ENCODE measurements at places on chromosomes 7 and 10. TPM values are rescaled to one million over a fixed set of nuclear protein-coding genes. Genes with fewer than 3 reads are reported as not detected.

C10orf95 gene
- total RNA-seq = 5.7 TPM

FGL2 gene
- total RNA-seq = 33.0 TPM

DNA sequence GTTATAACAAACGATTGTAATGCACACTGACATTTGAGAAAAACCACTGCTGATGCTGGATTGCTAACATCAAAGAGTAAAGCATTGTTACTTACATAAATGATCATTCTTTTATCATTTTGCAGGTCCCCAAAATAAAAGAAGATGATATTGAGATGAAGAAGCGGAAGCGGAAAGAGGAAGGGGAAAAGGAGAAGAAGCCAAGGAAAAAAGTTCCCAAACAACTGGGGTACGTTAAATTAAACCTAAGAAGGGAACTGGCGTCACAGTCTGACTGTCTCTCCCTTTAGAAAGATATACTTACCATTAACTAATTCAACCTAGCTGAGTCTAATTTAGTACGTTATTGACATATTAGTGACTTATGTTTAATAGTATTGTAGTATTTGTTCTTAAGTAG, 28.1 kb downstream of the UBN2 start:
- no peak overlapping the region for H3K4me3 ChIP-seq
- no peaks in the 10 kb centered on the region for H3K27me3 ChIP-seq
- H3K27ac ChIP-seq = no peak overlapping the region
- H3K4me1 ChIP-seq = no peaks in the 10 kb centered on the region
- DNase-seq = no peak

DNA sequence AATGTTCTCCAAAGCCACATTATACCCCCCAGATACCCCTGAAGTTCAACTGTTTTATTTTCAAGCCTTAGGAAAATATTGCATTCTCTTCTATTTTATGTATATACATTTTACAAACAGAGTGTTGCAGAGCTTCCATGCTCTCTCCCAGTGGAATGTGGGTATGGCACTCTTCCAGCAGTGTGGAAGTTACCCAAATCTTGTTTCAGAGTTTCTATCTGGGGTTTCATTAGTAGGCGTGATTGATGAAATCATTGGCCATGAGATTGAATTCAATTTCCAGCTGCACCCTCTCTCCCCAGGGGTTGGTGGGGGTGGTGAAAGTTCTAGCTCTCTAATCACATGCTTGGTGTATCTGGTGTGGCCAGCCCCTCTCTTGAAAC, 350.4 kb downstream of the RPS24 start:
- H3K36me3 ChIP-seq = no peaks in the 10 kb centered on the region
- no peak overlapping the region for H3K4me3 ChIP-seq
- no peaks in the 10 kb centered on the region for H3K27me3 ChIP-seq
- no peak overlapping the region for H3K27ac ChIP-seq
- H3K4me1 ChIP-seq = no peaks in the 10 kb centered on the region
- no peak for DNase-seq

DNA sequence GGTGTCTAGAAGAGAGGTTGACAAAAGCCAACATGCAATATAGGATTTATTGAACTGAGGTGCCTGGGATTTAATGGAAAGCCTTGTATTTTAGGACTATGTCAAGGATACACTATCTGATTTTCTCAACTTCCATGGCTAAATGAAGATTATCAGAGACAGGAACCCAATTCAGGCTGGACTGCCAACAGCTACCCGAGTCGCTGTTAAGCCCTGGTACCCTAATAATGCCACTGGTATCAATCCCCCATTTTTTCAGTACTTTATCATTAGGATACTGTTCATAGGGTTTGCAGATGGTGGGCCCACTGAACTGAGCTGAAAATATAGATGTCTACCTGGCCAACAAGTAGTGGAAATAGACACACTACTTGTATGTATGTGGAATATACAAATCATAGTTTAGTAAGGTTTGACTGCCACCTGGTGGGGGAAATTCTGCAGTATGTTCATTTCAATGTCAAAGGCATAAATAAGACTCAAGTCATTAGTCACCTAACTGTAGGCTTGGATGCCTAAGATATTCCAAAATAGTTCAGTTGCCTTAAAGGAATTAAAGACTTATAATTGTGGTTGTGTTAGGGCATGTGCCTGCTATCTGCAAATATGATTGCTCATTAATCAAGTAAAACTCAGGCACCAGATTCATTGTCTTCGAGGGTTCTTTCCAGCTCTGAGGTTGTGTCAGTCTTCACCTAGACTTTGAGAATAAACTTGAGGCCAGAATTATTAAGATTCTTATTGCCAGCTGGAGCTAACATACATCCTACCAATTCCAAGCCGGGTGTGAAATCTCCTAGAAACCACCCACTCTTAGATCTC, 34.1 kb upstream of the NOBOX start:
- H3K4me1 ChIP-seq = no peaks in the 10 kb centered on the region
- H3K4me3 ChIP-seq = no peak overlapping the region
- H3K36me3 ChIP-seq = no peaks in the 10 kb centered on the region
- DNase-seq = no peak

DNA sequence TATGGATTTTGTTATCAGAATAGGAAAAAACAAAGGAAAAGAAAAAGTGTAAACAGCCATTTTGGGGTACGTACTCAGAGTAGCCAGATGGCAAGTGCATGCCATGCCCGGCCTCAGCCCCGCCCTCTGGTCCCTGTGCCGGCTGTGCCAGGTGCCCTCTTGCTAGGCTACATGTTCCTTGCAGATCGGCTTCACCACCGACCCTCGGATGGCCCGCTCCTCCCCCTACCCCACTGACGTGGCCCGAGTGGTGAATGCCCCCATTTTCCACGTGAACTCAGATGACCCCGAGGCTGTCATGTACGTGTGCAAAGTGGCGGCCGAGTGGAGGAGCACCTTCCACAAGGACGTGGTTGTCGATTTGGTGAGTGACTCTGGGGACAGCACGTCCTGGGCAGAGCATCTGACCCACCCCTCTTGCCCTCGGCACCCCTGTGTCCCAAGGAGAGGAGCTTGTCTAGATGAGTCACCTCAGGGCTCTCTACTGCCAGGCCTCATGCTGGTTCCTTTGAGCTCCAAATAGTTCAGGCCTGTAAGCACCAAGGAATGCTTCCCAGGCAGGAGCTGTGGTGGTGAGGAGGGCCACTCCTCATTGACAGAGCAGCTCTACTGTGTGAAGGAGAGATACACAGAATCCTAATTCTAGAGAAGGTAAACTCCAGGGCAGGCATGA, 54.9 kb upstream of the ZMIZ2 start:
- DNase-seq = peak; percentile 45
- H3K4me1 ChIP-seq = no peaks in the 10 kb centered on the region
- H3K27ac ChIP-seq = no peak overlapping the region
- no peak overlapping the region for H3K4me3 ChIP-seq
- H3K36me3 ChIP-seq = peaks cover 86% of the 10 kb centered on the region
- H3K27me3 ChIP-seq = no peaks in the 10 kb centered on the region

DNA sequence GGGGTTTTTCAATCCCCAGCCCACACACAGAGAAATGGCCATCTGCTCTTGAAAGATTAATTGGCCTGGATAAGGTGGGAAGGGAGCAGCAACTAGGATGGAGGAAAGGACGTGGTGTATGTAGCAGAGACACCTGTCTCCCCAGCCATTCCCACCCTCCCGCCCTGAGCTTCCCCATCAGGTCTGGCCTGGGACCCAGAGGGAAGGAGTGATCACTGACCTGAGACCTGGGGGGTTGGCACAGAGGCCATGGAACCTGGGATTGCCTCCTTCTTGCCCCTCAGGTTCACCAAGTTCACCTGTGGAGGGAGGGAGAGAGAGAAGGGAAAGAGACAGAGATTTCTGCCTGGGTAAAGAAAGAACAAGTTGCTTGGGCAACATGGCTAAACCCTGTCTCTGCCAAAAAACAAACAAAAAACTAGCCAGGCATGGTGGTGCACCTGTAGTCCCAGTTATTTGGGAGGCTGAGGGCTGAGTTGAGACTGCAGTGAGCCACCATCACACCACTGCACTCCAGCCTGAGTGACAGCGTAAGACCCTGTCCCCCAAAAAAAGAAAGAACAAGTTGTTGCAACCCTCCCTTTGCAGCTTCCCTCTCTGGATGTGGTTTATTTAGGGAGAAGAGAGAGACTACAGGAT, 11.3 kb upstream of the TRPV6 start:
- DNase-seq = no peak
- H3K4me1 ChIP-seq = no peaks in the 10 kb centered on the region
- no peaks in the 10 kb centered on the region for H3K27me3 ChIP-seq
- H3K36me3 ChIP-seq = no peaks in the 10 kb centered on the region
- no peak overlapping the region for H3K4me3 ChIP-seq

GRCh38 chr10:34091635-34092195, 723.4 kb downstream of the PARD3 start:
- DNase-seq = no peak
- no peaks in the 10 kb centered on the region for H3K36me3 ChIP-seq

DNA sequence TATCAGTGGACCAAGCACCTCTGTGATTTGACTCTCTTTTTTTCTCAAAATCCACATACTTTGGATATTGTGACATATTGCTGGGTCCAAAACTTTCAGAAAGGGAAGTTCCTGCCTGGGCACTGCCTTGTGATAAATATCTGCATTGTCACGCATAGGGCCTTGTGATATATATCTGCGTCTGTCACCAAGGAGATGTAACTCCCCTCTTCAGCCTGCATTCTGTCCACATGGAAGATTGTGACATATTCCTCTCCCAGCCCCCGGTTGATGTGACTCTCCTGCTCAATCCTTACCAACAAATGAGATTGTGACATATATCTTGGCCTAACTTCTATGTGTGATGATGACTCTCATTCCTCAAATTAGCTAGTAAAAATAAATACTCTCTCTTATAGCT, 25.4 kb upstream of the ZNF107 start:
- no peak overlapping the region for H3K4me3 ChIP-seq
- no peaks in the 10 kb centered on the region for H3K4me1 ChIP-seq
- DNase-seq = no peak
- no peaks in the 10 kb centered on the region for H3K27me3 ChIP-seq
- no peak overlapping the region for H3K27ac ChIP-seq

DNA sequence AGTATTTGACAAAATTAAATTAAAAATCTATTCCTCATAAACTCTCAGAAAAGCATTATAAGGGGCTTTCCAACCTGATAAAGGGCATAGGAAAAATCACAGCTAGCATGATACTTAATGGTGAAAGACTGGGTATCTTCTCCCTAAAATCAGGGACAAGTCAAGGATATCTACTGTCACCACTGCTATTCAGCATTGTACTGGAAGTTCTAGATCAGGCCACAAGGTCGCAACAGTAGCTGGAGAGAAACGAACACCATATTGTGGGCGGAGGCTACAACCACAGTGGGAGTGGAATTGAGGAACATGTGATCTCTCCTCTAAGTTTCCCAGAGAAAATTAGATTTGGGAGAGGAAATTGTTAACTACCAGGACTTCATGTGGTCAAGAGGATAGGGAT, 70.0 kb upstream of the NAMPT start:
- DNase-seq = no peak
- H3K4me1 ChIP-seq = no peaks in the 10 kb centered on the region
- no peak overlapping the region for H3K4me3 ChIP-seq
- no peaks in the 10 kb centered on the region for H3K27me3 ChIP-seq

GRCh38 chr10:114956466-114956865, 18.5 kb downstream of the TRUB1 start:
- H3K36me3 ChIP-seq = peaks cover 7% of the 10 kb centered on the region
- no peak overlapping the region for H3K27ac ChIP-seq
- no peak for DNase-seq
- H3K4me1 ChIP-seq = no peaks in the 10 kb centered on the region

DNA sequence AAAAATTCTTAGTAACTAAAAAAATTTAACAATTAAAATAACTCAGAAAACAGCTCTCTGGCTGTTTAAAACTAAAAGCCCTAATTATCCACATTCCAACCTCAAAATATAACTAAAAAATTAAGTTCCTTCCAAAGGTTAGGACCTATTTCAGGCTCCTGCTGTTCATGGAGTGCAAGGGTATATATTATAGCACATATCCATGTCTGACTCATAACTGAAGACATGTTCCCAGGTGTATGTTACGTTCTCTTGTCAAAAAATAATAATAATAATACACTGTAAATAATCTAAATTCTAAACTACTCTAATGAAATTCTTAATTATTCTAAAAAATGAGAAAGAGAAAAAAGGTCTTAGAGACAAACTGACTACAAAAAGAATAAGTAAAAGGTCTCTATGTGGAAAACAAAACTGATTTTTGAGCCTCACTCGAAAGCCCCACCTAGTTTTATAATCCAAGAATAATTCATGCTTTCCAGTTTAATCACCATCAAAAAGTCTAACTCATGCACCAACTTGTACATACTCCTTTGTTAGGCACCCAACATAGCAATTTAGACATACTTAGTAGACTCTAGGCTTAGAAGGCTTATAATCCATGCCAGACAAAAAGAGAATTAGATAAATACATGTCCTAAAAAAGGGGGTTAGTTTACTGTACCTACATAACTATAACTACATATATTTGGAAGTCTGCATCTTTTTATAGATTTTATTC, 171.4 kb downstream of the KMT2E start:
- H3K36me3 ChIP-seq = no peaks in the 10 kb centered on the region
- no peaks in the 10 kb centered on the region for H3K27me3 ChIP-seq
- no peak overlapping the region for H3K27ac ChIP-seq
- no peak overlapping the region for H3K4me3 ChIP-seq
- DNase-seq = no peak
- H3K4me1 ChIP-seq = no peaks in the 10 kb centered on the region

- H3K4me3 ChIP-seq = no peak overlapping the region
- no peak overlapping the region for H3K27ac ChIP-seq
- peaks cover 42% of the 10 kb centered on the region for H3K36me3 ChIP-seq
- peaks cover 17% of the 10 kb centered on the region for H3K4me1 ChIP-seq
Measured at GRCh38 chr7:157403646-157404401, 67.0 kb downstream of the DNAJB6 start.

- H3K4me1 ChIP-seq = no peaks in the 10 kb centered on the region
- peaks cover 3% of the 10 kb centered on the region for H3K36me3 ChIP-seq
- DNase-seq = no peak
- no peak overlapping the region for H3K27ac ChIP-seq
- H3K27me3 ChIP-seq = no peaks in the 10 kb centered on the region
Measured at GRCh38 chr7:139016931-139017511, 18.8 kb downstream of the ZC3HAV1L start.

- no peak overlapping the region for H3K27ac ChIP-seq
- H3K4me3 ChIP-seq = no peak overlapping the region
- H3K36me3 ChIP-seq = peaks cover 13% of the 10 kb centered on the region
- DNase-seq = peak; percentile 58
- no peaks in the 10 kb centered on the region for H3K4me1 ChIP-seq
Measured at GRCh38 chr10:24617771-24618396, 105.8 kb downstream of the ARHGAP21 start.

Measured in lower lobe of right lung (tissue), 2 donors.